ENCODE measurements at places on chromosomes 11 and 22. TPM values are rescaled to one million over a fixed set of nuclear protein-coding genes. Genes with fewer than 3 reads are reported as not detected.

DNA sequence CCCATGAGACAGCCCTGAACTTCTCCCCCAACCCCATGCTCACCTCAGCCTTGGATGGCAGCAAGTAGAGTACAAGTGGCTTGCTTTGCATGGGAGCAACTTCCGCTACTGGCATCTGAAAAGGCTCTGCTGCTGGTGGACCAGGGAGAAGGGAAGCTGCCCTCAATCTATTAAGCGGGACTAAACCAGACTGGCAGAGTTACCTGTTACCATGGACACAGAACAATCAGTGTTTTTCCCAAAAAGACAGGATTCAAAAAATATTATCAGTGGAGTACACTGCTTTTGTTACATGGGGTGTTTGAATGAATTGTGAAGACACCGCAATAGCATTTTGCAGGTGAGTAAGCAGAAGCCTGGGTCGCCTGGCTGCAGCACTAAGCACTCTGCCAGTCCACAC is 631.4 kb upstream of the B3GAT1 start:
- DNase-seq = no peak

- DNase-seq = no peak
Measured at GRCh38 chr11:11958403-11959231, 49.8 kb downstream of the DKK3 start.

GRCh38 chr11:119149018-119149785 is at the start of gene ABCG4:
Gene ABCG4 (plus strand): TSS chr11:119149052. CDS start chr11:119149966, 914 bp downstream.
- peak; percentile 16 for DNase-seq

GRCh38 chr11:108278954-108279353 is 56.1 kb downstream of the ATM start:
- no peak for DNase-seq

GRCh38 chr11:24833573-24833972 is 336.7 kb downstream of the LUZP2 start:
- no peak for DNase-seq

DNA sequence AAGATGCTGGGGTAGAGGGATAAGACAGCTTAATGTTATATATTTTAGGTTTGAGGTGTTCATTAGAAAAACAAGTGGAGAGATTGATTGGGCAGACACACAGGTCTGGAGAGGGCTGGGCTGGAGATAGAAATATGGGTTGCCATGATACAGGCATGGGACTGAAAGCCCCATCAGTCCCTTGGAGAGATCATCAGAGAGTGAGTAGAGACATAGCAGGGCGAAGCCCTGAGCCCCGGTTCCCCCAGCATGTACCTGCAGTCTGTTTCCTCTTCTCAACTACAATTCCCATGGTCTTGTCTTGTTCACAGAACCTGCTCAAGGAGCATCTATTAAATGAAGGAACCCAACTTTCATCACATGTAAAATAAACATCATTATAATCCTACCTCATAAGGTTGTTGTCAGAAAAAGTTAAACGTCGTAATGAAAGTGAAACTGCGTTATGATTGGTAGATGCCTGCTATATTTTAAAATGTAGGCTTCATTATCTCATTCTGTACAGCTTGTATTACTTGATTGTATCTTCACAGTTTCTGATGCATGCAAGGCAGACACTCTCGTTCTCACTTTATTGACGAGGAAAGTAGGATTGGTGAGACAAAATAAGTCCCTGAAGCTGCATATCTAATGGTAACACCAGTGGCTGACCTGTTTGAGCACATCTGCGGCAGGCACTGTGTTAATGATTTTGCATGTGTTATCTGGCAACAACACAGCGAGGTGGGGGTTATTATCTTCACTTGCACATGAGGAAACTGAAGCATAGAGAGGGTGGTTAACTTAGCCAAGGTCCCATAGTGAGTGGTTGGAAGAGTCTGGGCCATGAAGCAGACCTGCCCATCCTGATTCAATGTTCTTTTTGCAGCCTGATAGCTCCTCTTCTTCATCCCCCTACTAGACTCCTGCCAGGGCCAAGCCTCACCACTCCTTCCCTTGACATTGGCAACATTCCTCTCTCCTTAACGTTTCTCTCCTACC is 63.5 kb downstream of the ENDOD1 start:
- no peak for DNase-seq

The WNT7B gene
- total RNA-seq = 0.64 TPM

The CCDC15 gene
- 2.6 TPM for total RNA-seq

The CCDC86 gene
- 13.5 TPM for total RNA-seq

The TEX12 gene
- total RNA-seq = 0.32 TPM

The ATM gene
- 152 TPM for total RNA-seq

The OR52H1 gene
- 0.86 TPM for total RNA-seq

The ENTHD1 gene
- total RNA-seq = not detected
